Ovary (tissue), 10 donors: ENCODE measurements at places on chromosomes 13 and 19. TPM values are rescaled to one million over a fixed set of nuclear protein-coding genes. Genes with fewer than 3 reads are reported as not detected.
A peak's percentile ranks its signal among the peaks of the same experiment; 100 is the strongest.

The ZNF780B gene
- polyA plus RNA-seq: 13.9 TPM

The NLRP11 gene
- polyA plus RNA-seq: 0.51 TPM

DNA sequence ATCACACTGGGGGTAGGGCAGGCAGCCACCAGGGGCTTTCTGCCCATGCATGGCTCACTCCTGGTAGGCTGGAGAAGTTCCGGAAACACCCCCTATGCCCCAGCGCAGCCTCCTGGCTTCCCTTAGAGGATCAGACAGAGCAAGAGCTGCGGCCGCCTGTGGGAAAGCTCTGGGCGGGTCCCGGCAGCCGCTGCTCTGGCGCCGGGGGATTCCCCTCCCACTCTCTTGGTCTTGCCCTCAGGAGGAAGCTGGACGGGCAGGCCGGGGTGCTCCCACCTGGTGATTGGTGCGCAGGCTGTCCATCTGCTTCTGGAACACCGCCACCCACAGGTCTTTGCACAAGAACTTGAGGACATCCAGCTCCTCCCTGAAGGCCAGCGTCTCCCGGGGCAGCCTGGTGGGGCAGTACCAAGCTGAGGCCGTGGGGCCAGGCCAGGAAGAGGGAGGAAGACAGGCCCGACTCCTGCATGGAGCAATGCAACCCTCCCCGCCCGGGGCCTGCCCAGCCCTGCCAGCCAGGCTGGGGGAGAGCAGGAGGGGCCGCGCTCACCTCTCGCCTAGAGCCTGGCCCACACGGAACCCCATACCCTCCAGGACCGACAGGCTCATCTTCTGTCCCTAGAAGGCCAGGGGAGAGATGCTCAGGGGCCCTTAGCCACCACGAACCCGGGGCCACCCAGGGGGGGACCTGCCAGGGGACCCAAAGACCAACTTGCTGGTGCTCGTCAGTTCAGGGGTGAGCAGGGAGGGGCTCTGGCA is 4.0 kb upstream of the NKPD1 start:
- H3K4me3 ChIP-seq: no peak overlapping the region
- H3K36me3 ChIP-seq: no peaks in the 10 kb centered on the region
- DNase-seq: peak; percentile 72
- no peaks in the 10 kb centered on the region for H3K27me3 ChIP-seq

GRCh38 chr13:30303269-30303668 is 4.1 kb downstream of the KATNAL1 start:
- DNase-seq: no peak
- no peaks in the 10 kb centered on the region for H3K27me3 ChIP-seq
- H3K4me3 ChIP-seq: no peak overlapping the region
- H3K27ac ChIP-seq: no peak overlapping the region
- H3K4me1 ChIP-seq: peaks cover 1% of the 10 kb centered on the region

The PROSER1 gene
- polyA plus RNA-seq: 5.3 TPM

DNA sequence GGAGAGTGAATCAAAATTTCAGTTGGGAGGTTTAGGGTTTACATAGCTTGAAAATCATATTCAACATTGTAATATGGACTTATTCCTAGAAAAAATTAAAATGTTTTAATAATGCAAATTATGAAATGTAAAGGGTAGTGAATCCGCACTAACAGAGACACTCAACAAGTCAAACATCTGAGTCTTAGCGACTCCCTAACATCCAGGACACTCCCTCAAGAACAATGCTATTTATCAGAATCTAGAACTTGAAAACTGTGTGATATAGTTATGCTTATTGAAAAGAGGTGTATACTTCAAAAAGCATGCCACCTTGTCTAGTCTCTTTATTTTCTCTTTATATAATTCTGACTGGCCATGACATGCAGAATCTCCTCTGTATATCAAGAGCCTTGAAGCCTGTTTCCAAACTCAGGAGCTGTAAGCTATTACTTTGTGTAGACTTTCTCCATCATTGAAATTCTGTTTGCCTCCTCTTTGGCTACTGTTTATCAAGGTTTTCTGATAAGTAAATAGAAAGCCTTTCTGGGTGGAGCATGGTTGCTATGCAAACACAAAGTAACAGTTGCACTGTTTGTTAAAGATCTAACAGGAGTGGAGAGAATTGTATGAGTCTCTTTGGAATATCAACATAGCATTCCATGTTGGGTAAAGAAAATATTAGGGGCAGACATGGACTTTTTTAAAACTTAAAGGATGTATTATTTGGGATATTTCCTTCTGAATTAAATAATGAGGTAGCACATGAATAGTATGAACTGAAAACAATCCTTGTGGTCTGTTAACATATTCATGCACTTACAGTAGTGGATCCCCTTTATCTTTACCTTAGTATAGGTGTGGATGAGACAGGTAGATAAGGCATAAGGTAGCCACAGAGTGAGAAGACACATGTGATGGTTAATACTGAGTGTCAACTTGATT is 56.4 kb upstream of the MBNL2 start:
- no peak overlapping the region for H3K4me3 ChIP-seq
- no peak overlapping the region for H3K27ac ChIP-seq
- H3K36me3 ChIP-seq: no peaks in the 10 kb centered on the region
- no peak for DNase-seq
- peaks cover 1% of the 10 kb centered on the region for H3K4me1 ChIP-seq

DNA sequence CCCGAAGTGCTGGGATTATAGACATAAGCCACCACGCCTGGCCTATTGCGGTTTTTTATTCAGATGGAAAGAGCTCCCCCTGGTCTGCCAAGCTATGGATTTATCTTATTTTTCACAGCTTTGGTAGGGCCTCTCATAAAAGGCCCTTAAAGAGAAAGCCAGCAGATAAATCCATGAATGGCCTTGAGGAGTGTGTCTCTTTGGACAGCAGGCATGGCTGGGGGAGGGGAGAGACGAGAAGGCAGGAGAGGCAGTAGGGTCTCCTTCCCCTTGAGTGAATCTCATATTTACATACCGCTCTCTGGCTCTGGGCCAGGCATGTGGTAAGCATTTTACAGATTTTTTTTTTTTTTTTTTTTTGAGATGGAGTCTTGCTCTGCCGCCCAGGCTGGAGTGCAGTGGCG is 25.2 kb downstream of the MARK4 start:
- H3K4me3 ChIP-seq: no peak overlapping the region
- no peaks in the 10 kb centered on the region for H3K27me3 ChIP-seq
- H3K4me1 ChIP-seq: peaks cover 3% of the 10 kb centered on the region
- H3K36me3 ChIP-seq: no peaks in the 10 kb centered on the region
- DNase-seq: peak; percentile 57
- no peak overlapping the region for H3K27ac ChIP-seq

- no peak overlapping the region for H3K4me3 ChIP-seq
- H3K27ac ChIP-seq: no peak overlapping the region
- H3K36me3 ChIP-seq: no peaks in the 10 kb centered on the region
- peak; percentile 55 for DNase-seq
Observed at GRCh38 chr19:6233056-6233826, 46.5 kb downstream of the MLLT1 start.

GRCh38 chr19:10368101-10368803 is 12.1 kb downstream of the TYK2 start:
- no peak overlapping the region for H3K4me3 ChIP-seq
- H3K4me1 ChIP-seq: no peaks in the 10 kb centered on the region
- no peak overlapping the region for H3K27ac ChIP-seq

DNA sequence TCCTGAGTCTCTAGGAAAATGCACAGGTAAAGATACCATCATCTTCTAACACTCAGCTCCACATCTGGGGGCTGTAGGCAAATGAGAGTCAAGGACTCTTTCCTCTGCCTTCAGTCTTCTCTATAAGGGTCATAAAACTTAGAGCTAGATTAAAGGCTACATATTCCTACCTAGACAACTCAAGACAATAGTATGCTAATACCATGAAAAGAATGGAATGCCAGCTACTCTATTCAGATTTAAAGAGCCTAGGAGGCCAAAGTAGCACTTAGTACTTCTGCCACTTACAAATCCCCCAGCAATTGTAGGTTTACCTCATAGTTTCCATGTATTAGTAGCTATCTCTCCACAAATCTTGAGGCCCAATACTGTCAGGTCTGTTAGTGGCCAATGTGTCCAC is 453.0 kb downstream of the SLITRK5 start:
- H3K27ac ChIP-seq: no peak overlapping the region
- H3K27me3 ChIP-seq: no peaks in the 10 kb centered on the region
- H3K4me3 ChIP-seq: no peak overlapping the region
- no peaks in the 10 kb centered on the region for H3K4me1 ChIP-seq
- H3K36me3 ChIP-seq: no peaks in the 10 kb centered on the region
